ENCODE measurements at places on chromosomes 2 and 18. TPM values are rescaled to one million over a fixed set of nuclear protein-coding genes. Genes with fewer than 3 reads are reported as not detected.

Gene ACTG2
- 325 TPM for total RNA-seq

Gene LTBP1
- 584 TPM for total RNA-seq

Gene AGXT
- total RNA-seq, result not detected

Gene RAB12
- 55.0 TPM for total RNA-seq

GRCh38 chr2:135052997-135053474 lies 944 bp downstream of the RAB3GAP1 start:
- DNase-seq, result no peak

DNA sequence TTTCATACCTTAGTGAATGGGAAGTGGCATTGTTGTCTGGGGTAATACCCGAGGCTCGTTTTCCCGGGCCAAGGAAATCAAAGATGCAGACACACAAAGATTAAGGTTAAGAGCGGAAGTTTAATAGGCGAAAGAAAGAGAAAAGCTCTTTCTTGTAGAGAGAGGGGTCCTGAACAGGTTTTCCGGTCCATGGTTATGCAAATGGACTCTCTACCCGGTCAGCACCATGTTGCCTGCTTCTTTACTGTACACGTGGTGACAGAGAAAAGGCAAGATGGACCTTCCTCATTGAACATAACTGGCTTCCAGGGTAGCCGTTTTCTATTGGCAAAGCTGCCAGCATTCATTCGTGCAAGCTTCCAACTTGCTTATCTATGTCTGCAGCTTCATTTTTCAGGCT lies 2063.5 kb downstream of the SUCLG1 start:
- no peak for DNase-seq

GRCh38 chr2:78707776-78708386 lies 317.6 kb upstream of the REG3G start:
- no peak for DNase-seq

DNA sequence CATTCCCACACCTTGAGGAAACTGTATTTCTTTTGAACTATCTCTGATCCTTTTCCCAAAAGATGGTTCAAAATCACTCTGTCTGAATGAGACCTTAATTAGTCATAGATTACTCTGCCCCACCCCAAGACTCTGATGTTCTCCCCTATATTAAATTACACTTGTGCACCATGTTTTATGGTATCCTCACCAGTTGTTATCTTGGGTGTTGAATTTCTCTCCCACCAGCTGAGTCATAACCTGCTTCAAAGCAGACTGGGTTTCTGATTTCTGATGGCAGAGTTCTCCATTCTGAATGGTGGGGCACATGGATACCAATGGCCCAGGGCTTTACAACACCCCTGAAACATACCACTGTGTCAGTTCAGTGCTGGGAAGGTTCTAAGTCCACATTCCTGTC lies 15.0 kb downstream of the CDH20 start:
- DNase-seq, result no peak

- DNase-seq, result no peak
Observed at GRCh38 chr2:28658369-28658768, 93.3 kb upstream of the PPP1CB start.

GRCh38 chr2:156436497-156437085 lies 412 bp downstream of the GPD2 start:
- no peak for DNase-seq

GRCh38 chr2:56534321-56534720 lies 350.5 kb downstream of the CCDC85A start:
- no peak for DNase-seq
